ENCODE measurements at places on chromosomes 4 and X.

GRCh38 chr4:156606554-156607477 lies 364.8 kb downstream of the PDGFC start:
- DNase-seq = no peak

DNA sequence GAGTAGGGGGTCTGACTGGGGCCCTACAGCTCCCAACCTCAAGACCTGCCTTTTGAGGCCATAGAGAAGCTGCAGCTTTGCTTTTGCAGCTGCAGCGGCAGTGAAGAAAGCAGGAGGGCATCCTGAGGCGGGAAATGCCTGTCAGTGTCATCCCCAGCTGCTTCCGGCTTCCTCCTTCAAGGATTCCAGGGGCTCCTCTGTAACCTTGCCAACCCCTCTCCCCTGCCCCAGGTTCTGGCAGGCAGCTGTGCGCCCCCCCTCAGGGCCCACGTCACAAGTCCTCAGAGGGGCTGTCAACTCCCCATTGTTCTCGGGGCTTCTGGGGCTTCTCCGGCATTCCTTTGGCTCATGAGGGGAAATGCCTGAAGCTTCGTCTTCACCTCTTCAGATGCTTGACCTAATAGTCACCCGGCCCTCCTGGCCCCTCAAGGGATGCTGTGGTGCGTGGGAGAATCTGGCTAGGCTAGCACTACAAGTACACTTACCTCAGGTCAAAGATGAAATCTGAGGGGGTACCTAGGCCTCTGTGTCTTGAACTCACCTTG lies 31.9 kb downstream of the APLN start:
- DNase-seq = no peak

DNA sequence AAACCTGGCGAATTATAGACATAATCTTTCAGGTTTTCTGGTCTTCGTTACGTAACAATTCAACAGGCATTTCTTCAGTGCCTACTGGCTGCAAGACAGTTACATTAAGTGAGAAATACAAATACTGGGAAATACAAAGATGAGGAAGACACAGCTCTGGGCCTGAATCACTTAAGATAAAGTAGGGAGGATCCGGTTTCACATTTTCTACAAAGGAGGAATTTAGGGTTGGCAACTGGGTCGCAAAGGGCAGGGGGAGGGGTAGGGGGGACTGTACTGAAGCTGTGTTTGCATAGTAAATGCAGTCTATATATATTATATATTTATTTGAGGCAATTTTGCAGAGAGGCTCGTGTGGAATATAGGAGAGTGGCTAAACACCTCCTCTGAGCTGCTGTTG lies 107.4 kb downstream of the MAML3 start:
- peak; percentile 42 for DNase-seq

DNA sequence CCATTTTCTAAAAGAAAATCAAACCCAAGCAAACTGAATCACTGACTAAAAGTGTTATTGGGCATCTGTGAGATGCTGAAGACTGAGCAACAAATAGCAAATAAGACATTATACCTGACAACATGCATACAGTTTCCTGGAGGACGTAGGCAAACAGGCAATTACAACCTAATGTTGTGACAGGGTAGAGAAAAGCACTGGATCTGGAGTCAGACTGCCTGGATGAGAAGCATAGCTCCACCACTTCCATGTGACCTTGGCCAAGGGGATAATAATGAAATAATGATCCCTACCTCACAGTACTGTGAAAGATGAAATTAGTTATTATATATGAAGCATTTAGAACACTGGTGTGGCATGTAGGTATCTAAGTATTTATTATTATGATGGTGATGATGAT lies 2.7 kb downstream of the SPINK2 start:
- no peak for DNase-seq

DNA sequence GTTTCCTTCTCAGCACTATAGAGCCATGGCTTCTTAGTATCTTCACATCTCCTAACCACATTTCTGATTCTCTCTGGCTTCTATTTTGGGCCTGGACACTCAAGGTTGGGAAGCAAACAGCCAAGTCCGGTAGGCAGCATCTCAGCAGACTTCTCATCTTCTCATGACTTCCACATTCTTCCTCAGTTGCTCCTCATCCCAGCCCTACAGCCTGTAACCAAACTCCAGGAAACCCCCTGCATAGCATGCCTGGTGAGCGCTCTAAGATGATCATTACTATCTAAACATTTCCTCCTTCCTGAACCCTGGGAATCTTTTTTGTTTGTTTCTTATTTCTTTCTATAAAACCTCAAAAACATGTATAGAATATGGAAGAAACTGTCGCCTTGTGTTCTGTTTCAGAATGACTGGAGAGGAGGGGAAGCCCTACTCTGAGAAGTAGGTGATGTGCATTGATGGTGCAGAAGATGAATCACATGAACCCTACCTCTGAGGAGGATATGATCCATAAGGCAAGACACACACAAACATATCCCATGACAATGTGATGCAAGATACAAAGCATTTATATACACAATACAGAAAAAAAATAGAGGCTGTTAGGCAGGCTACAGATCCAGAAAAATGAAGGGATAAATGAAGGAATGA lies 219.8 kb upstream of the GYPA start:
- DNase-seq = no peak

- no peak for DNase-seq
These were observed 43.1 kb upstream of the MCF2 start for GRCh38 chrX:139751053-139751452.

- no peak for DNase-seq
These were observed 788.4 kb downstream of the RPA4 start for GRCh38 chrX:97672138-97672537.

DNA sequence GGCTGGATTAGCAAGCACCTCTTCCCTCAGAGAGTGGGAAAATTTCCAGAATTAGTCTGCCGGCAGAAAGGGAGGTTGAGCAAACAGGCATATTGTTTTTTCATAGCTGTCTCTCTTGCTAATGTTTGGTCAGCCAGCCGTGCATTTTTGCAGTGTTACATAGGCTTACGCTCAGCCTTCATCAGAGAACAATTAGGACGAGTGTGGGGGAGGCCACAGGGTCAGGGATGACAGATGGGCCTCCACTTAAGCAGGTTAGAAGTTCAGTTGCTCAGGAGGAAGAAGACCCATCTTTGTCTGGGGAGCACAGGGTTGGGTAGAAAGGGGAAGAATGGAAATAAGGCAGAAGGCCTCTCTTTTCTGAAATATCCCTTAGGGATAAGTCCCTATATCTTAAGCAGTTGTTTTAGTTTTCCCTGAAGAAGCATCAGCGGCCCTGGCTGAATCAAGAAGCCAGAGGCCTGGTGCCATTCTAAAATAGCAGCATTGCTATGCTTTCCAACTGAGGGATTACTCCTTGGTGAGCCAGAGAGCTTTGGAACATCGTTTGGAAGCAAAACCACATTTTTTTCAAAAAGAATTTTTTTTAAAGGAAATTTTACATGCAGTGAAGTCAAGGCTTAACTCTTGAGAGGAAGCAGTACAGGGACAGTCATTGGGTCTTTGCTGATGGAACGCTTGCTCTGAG lies 118.8 kb downstream of the SMIM20 start:
- DNase-seq = no peak

- DNase-seq = no peak
These were observed 11.1 kb downstream of the RASL11B start for GRCh38 chr4:52873191-52873590.

DNA sequence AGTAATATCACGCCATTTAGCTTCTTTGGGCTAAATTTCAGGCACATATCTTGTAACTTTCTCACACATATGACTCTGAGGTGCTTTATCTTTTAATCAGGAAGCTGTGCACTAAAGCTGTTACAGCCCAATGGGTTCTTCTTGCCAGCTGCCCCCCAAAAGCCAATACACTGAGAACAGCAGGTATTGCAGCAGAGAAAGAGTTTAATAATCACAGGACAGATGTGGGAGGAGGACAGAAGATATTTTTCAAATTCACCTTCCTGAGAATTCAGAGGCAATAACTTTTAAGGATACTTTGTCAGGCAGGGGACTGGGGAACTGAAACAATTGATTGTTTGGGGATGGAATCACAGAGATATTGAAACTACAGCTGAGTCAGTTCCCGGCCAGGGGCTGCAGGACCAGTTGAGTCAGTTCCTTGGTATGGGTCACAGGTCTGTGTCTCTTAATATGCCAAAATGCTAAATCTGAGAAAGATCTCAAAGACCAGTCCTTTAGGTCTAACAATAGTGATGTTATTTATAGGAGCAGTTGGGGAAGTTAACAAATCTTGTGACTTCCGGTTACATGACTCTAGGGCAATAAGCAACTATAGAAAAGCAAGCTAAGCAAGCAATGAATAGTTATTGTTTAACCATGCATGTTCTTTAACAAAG lies 28.1 kb downstream of the DDIT4L start:
- no peak for DNase-seq

- DNase-seq = no peak
These were observed 196.8 kb upstream of the LEF1 start for GRCh38 chr4:108365551-108365950.

- DNase-seq = no peak
These were observed 305.5 kb upstream of the EMCN start for GRCh38 chr4:100823066-100823992.

- DNase-seq = no peak
These were observed 292.6 kb downstream of the FBXO8 start for GRCh38 chr4:173990869-173991210.

DNA sequence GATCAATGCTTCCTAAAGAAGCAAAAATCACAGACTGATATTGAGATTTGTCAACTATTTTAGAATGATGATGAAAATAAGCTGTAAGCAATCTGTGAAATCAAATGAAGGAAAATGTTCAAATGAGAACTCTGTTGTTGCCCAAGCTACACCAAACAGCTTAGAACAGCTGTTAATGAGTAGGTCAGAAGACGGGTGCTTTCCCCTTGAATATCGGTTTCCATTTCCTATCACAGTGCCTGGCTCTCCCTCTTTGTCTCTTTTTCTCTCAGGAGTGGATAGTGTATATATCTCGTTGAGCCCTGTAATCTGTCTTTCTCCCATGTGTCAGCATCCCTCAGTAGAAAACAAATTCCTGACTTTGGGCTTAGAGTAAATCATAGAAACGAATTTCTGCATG lies 1592.9 kb upstream of the TENM3 start:
- DNase-seq = no peak

Data from hematopoietic multipotent progenitor cell treated with erythropoietin and hydrocortisone succinate and interleukin-3 and kit ligand, for 8 days (in vitro differentiated cells).